ENCODE measurements at places on chromosomes 1 and 21.
A peak's percentile ranks its signal among the peaks of the same experiment; 100 is the strongest.

- DNase-seq: no peak
These were observed 339 bp upstream of the PIK3CD start for GRCh38 chr1:9651220-9651564.

GRCh38 chr21:15445327-15445726, 284.5 kb upstream of the USP25 start:
- no peak for DNase-seq

DNA sequence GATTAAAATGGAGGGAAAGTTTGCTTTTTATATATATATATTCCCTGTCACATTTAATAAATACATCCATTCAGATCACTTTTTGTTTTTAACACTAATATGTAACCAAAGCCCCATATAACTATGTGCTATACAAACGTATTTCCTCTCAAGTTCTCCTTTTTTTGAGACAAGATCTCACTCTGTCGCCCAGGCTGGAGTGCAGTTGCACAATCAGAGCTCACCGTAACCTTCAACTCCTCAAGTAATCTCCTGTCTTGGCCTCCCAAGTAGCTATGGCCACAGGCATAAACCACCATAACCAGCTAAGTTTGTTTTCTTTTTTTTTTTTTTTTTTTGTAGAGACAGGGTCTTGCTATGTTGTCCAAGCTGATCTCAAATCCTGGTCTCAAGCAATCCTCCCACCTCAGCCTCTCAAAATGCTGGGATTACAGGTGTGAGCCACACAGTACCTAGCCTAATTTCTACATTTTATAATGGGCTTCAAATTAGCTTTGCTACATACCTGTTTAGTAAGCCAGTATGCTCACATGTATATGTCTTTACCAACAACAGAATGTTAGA, 120.0 kb downstream of the TGFBR3 start:
- DNase-seq: no peak

DNA sequence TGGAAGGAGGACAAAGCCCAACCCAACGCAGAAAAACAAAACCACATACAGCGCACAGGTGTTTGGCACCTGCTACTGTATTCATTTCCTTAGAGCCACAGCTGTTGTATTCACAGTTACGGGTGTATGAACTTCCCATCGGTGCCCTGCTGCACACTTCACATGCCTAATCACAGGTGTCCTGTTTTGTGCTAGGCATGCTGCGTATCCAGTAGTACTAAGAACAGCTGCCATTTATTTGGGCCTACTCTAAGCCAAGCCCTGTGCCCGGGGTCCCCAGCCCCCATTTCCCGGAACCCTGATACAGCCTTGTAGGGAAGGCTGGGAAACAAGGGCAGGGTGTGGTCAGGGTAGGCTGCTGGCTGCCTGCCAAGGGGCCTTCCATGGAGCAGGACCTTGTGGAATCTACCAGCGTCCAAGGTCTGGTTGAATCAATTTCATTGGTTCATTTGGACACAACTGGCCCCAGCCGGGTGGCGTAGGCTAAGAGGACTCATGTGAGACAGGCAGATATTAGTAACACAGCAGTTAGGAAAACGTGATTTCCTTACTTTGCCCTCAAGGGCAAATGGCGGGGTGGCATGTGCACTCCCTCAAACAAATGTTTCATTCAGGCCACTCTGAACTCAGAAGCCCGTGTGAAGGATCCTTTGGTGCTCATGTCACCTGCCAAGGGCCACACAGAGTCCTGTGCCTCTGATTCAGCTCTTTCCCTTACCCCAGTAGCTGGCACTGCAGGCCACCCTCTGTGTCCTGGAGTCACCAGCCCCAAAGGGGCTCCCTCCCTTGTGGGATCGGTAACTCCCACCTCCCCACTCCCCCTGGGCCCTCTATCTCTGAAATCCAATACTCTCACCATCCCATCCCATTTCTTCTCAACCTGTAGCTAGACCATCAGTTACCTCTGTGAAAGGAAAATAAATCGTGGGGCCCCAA, 986 bp upstream of the RNF186 start:
- DNase-seq: no peak

- no peak for DNase-seq
These were observed 22.1 kb downstream of the UMODL1 start for GRCh38 chr21:42093186-42093585.

DNA sequence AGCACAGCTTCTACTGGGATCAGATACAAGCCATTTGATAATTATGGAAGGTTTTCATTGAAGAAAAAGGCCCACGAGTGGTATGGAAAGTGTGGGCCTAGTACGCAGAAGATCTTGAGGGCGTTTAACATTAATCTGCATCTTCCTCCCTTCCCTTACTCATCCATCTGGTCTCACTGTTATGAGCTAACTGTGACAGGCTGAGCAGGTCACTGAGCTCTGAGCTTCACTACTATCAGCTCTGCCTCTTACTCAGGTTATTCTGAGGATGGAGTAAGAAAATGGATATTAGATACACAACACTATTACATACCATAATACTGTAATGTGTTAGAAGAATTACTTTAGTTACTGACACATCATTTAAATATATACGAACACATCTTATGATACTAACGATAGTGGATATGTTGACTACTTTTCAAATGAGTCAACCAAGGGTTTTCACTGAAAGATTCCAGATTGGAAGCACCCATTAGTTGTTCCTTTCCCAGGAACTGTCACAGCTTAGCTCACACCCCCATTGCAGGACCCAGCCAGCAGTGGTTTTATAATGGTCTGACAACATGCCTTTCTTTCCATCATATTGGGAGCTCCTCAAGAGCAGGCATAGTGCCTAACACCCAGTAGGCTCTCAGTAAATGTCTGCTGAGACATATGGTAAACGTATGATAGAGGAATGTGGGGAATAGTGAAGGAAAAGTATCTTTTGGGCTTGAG, 97.8 kb upstream of the C8B start:
- DNase-seq: no peak

- DNase-seq: no peak
These were observed 4.2 kb upstream of the PLXNA2 start for GRCh38 chr1:208248307-208248801.

DNA sequence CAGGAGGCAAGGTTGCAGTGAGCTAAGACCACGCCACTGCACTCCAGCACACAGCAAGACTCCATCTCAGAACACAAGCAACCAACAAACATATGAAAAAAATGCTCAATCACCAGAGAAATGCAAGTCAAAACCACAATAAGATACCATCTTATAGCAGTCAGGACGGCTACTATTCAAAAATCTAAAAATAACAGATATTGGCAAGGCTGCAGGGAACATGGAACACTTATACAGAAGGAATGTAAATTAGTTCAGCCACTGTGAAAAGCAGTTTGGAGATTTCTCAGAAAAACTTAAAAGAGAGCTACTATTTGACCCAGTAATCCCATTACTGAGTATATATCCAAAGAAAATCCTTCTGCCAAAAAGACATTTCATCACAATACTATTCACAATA, 27.6 kb upstream of the POGK start:
- DNase-seq: no peak

- peak; percentile 48 for DNase-seq
These were observed 43.2 kb downstream of the ELK4 start for GRCh38 chr1:205588636-205589035.

DNA sequence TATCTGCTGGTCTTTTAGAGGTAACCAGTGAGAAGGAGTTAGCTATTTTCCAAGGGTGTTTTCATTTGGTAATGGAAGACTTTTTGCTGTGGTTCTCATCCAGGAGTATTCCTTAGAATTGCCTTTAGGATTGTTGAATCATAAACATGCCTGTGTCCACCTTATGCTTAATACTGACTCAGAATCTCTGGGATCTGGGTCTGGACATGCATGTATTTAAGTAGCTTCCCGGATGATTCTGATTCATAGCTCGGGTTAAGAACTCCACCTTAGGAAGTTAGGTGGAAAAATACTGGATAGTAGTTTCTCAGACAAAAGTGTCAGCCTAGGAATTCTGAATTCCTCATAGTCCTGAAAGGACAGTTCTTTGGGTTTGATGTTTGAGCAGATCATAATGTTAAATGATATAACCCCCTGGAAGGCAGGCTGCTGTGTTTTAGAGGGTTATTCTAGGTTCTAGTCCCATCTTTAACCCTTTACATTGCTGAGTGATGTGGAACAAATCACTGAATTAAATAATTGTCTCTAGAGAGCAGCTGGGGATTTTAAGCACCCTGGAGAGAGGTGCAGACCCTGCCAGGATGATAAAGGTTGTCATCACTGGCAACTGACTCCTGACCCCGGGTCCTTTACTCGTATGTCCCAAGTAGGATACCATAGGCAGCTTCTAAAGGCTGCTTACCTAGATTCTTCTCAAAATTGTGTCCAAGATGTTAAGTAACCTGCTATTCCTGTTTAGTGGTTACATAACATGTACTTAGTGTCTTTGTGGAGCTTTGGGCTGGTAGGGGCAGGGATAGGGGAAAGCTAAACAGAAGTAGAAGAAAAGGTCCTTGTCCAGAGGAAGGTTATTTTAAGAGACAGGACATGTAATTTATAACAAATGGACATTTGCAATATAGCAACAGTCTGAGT, 14.5 kb upstream of the C4BPB start:
- no peak for DNase-seq

DNA sequence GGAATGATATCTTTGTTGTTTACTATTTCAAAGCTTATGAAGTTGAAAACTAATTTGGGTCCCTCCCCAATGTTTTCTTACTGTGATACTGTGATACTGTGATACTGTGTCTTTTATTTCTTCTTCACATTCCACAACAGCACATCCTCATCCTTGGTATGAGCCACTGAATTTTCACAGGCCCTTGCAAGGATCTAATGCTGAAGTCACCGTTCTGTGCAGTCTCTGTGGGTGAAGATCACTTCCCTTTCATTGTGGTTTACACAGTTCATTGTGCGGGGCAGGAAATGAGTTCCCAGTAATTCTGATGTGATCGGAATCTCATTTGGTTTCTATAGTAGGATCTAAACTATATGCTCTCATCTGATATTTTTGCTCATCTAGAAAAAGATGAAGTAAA, 32.1 kb upstream of the PAXBP1 start:
- DNase-seq: no peak

GRCh38 chr1:200938955-200939354, 44.3 kb downstream of the INAVA start:
- no peak for DNase-seq

GRCh38 chr1:230922620-230923019, 54.3 kb upstream of the C1orf198 start:
- DNase-seq: no peak

- DNase-seq: peak; percentile 1
These were observed 306.3 kb upstream of the DUSP10 start for GRCh38 chr1:222048094-222048595.

DNA sequence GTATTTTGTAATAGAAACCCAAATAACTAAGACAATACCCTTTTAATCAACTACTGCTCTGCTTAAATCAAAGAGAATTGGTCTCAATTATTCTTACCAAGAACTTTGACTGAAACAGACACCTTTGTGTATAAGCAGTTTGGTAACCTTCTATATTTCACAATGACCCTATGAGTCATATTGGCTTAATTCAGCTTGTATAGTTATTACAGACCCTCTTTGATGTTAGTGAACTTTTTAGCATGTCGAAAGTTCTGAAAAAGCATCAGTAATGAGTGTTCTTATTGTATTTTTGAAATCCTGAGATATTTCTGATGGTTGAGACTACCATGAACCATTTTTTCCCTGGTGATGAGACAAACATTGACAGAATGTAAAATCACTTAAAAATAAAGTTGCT, 43.3 kb upstream of the RABGAP1L start:
- no peak for DNase-seq

- no peak for DNase-seq
These were observed 139.4 kb downstream of the VPS13D start for GRCh38 chr1:12369258-12369657.

GRCh38 chr1:228511546-228512445, 24.6 kb downstream of the RNF187 start:
- no peak for DNase-seq

- DNase-seq: no peak
These were observed 39.0 kb upstream of the ATP1A1 start for GRCh38 chr1:116334015-116334547.

GRCh38 chr21:35982717-35983116, 77.6 kb downstream of the SETD4 start:
- DNase-seq: no peak
